ENCODE measurements at places on chromosomes 1 and 21. TPM values are rescaled to one million over a fixed set of nuclear protein-coding genes. Genes with fewer than 3 reads are reported as not detected.

DNA sequence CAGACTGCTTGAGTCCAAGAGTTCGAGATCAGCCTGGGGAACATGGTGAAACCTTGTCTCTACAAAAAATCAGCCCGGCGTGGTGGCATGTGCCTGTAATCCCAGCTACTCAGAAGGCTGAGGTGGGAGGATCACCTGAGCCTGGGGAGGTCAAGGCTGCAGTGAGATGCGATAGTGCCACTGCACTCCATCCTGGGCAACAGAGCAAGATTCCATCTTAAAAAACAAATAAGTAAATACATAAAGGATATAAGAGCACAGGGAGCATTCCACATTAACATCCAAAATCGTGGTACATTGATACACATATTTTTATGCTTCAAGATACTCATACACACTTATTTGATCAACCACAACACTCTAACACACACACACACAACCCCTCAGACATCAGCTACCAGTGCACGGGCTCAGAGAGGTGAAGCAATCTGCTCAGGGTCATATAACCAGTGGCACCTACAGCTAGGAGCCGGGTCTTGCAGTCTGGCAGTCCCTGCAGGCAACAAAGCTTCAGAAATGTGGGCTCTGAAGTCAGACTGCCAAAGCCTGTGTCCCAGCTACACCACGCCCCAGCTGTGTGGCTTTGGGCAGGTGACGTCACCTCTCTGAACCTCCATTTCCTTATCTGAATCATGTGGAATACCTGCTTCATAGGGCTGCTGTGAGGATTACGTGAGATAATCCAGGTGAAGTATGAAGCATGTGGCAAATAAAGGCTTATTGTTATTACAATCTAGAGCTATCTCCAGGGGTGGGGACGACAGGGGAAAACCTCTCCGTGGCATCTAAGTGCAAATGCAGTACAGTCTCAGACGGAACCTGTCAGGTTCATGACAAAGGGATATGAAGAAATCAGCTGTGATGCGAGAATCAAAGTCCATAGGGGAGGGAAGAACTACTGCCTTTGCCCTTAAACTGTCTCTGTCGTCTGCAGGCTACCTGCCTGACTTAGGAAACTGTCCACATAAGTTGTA is 4.8 kb upstream of the CRYBG2 start:
- DNase-seq = peak; percentile 46

GRCh38 chr1:171913385-171913784 is 72.1 kb downstream of the DNM3 start:
- peak; percentile 58 for DNase-seq

DNA sequence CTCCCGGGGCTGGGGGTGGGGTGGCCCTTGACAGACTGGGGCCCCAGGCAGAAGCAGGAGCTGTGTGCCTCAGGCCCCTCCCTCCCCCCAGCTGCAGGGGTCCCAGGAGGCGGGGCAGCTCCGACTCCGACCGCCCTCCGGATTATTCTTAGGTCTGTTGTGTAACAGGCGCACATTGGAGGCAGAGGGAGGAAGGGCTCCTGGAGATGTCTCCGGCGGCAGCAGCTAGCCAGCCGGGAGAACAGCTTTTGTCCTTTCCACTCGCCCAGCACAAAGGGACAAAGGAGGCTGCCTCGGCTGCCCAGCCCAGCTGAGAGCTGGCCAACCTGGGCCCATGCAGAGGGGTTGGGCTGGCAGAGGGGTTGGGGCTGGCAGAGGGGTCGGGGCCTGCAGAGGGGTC is 29.7 kb upstream of the PLCH2 start:
- DNase-seq = no peak

DNA sequence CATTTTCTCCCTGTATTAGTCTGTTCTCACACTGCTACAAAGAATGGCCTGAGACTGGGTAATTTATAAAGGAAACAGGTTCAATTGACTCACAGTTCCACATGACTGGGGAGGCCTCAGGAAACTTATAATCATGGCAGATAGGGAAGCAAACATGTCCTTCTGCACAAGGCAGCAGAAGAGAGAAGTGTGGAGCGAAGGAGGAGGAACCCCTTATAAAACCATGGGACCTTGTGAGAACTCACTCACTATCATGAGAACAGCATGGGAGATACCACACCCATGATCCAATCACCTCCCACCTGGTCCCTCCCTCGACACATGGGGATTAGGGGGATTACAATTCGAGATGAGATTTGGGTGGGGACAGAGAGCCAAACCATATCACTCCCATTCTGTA is 35.2 kb upstream of the EEIG2 start:
- no peak for DNase-seq

DNA sequence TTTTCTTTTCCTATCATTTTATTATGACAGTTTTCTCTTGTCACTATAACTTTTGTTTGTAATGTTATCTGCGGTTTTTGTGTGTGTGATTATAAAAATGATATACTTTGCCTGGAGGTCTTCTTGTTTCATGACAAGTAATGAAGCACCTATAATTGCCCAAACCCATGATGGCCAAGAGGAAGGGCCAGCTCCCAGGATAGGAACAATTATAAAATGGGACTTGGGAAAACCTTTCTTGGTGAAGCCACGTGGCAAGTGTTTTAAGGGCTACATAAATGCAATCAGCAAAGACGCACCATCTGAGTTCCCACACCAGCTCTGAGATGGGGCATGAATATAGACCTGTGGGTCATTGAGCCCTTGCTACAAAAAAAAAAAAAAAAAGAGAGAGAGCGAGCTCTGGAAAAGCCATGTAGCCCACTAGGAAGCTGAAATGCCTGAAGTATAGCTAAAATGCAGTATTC is 462.6 kb upstream of the RUNX1 start:
- DNase-seq = peak; percentile 90

GRCh38 chr1:66464802-66465201 is 69.2 kb upstream of the SGIP1 start:
- DNase-seq = peak; percentile 98

GRCh38 chr1:94532077-94532476 is 9.5 kb downstream of the F3 start:
- peak; percentile 65 for DNase-seq

DNA sequence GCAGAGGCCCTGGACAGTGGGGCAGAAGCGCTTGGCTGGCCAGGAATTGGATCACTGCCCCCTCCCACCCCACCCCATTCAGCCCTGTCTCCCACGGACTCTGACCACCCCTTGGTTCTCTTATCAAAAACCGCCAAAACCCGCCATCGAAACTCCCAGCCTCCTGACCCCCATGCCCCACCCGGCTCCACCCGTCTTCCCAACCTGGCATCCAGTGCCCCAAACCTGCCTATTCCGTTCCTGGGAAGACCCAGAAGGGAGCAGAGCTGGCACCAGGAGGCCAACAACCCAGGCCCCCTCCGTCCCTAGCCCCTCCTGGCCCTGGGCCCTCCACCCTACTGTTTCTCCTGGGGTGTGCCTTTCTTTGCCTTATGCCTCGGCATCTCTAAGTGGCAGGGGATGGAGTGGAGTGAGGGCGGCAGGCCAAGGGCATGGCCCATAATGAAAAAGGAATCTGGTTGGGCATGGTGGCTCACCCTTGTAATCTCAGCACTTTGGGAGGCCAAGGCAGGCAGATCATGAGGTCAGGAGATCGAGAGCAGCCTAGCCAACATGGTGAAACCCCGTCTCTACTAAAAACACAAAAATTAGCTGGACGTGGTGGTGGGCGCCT is 16.5 kb upstream of the EPHA2 start:
- DNase-seq = no peak

- peak; percentile 81 for DNase-seq
Measured at GRCh38 chr1:234610061-234610665, at the start of gene IRF2BP2. Gene IRF2BP2, minus strand, starts transcription at chr1:234610178. Its CDS starts 684 bp downstream, at chr1:234609494.

- DNase-seq = no peak
Measured at GRCh38 chr1:165312591-165312990, 43.9 kb downstream of the LMX1A start.

CYP4A22 gene
- not detected for total RNA-seq

DNA sequence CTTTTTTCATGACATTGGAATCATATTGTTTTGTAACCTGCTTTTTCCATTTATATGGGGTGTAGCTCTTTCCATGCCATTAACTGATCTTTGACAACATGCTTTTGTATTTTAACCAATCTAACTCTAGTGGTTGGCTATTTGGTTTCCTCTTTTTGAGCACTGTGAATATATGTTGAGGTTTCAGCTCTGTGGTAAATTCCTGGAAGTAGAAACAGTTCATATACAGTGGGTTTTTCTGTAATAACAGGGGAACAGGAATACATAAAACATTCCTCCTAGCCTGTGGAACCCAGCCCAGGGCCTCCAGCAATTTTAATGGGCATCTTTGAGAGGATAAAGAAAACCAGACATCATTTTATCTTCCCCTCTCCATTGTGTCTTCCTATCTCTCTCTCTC is 17.4 kb downstream of the AZIN2 start:
- peak; percentile 40 for DNase-seq

NUAK2 gene
- 6.7 TPM for total RNA-seq

DNA sequence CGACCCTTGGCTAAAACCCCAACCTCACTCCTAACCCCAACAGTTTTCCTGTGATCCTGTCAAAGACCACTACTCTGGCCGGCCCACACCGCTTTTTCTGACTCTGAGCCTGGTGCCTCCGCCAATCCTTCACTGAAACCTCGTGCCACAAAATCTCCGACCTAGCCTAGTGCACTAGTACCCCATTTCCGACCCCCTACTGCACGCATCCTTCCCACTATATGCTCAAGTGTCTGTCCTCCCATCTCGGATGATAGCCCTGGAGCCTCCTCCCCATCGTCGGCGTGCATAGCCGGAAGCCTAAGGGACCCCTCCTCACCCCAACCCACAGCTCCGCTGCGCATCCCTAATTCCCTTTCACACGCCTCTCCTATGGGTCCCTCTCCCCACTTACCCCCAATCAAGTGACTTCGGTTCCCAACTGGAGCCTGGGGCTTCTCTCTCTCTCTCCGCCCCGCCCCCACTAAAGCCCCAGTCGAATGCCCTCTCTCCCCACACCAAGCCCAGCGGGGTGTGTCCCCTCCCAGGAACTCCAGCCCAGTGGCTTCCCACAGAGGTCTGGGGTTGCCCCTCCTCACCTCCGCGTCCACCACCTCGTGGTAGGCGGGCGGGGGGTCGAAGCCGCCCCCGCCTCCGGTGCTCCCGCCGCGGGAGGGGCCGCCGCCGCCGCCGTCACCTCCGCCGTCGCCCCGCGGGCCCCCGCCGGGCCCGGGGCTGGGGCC is 791 bp downstream of the USP24 start:
- peak; percentile 46 for DNase-seq

FMOD gene
- total RNA-seq = not detected

RGS7 gene
- total RNA-seq = 7.4 TPM

NHLH1 gene
- not detected for total RNA-seq

ZDHHC18 gene
- 41.2 TPM for total RNA-seq

TRIM58 gene
- total RNA-seq = not detected

DNA sequence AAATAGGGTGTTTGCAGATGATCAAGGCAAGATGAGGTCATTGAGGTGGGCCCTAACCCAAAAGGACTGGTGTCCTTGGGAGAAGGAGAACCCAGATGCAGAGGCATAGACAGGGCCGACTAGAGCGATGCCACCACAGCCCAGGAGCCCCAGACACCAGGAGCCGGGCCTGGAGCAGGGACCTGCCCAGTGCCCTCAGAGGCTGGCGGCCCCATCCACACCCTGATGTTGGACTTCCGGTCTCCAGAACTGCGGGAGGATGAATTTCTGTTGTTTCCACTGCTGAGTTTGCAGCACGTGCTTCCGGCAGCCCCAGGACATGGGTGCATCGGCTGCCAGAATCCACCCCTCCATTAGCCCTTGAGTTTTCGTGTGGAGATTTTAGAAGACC is 7.2 kb upstream of the ACTRT2 start:
- no peak for DNase-seq

DNA sequence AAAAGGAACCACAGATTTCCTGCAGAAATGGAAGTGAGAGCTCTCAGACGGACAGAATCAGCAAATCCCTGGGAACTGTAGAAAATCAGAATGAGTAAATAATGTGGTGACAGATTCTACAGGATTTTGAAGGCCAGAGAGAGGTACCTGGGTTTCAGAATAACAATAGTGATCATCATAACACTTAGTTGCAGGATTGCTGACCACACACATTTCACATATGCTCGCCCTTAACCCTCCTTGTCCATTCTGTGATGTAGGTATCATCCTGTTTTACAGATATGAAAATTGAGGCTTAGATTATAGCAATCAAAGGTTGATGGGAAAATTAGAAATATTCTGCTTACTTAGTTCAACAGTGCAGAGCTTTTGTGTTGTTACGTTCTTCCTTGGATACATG is 97.9 kb upstream of the HOOK1 start:
- DNase-seq = no peak

GSTM1 gene
- not detected for total RNA-seq

- DNase-seq = no peak
Measured at GRCh38 chr1:7681401-7681800, 89.7 kb upstream of the VAMP3 start.

- peak; percentile 68 for DNase-seq
Measured at GRCh38 chr1:3668585-3669300, 16.4 kb downstream of the TP73 start.

GRCh38 chr1:70364439-70364838 is 9.9 kb upstream of the ANKRD13C start:
- DNase-seq = no peak

DEPDC1 gene
- total RNA-seq = 62.6 TPM

GRCh38 chr1:88013485-88013884 is 670.6 kb upstream of the PKN2 start:
- DNase-seq = peak; percentile 28

ZSWIM5 gene
- total RNA-seq = 0.02 TPM

AZIN2 gene
- total RNA-seq = 0.20 TPM

GRCh38 chr21:17053321-17053720 is 459.5 kb upstream of the CXADR start:
- no peak for DNase-seq

DNA sequence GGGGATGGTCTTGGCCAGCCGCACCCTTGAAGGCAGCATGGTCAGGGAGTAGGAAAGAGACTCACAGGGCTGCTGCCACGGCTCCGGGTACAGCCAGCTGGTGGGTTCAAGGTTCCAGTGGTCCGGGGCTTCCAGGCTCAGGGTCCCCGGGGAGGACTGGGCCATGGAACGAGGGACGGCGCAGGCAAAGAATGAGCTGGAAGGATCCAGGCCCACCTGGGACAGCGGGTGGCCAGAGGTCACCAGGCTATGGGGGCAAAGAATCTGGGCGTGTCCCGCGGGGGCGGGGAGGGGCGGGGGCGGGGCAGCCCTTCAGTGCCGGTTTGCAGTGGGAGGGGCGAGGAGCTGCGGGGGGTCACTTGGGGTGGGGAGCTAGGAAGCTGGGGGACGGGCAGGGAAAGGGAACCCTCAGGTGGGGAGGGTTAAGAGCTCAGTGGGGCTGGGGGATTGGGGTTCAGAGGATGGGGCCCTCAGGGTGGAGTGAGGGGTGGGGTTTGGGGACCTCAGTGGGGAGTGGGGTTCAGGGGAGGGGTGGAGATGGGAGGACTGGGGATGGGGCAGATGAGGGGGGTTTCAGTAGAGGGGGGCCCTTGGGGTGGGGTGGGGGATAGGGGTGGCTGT is at the start of gene DNMT3L:
TSS of gene DNMT3L (minus strand) at position 223 of the 621 bp plus-strand sequence. CDS start 638 bp downstream, outside the sequence.
- no peak for DNase-seq

KRTAP19-1 gene
- total RNA-seq = not detected

DNA sequence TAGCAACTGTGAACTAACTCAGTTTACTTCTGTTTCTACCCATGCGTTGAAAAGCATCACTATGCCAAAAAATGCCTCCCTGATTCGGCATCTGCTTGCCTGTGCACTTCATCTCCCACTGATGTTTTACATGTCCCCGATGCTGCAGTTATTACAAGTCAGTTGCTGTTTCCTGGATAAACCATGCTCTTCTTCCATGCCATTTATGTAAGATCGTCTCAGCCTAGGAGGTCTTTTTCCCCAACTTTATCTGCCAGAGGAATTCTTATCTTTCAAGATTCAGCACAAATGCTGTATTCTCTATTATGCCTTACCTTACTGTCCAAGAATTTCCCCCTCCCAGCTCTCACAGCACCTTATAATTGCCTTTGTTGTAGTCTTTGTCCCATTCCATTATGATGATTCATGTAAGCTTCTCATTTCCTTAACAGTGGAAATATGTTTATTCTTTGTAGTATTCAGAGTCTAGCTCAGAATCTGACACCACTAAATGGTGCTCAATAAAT is 30.0 kb downstream of the PRKACB start:
- peak; percentile 88 for DNase-seq
